ENCODE measurements at places on chromosomes 6 and 20.

- no peak overlapping the region for H3K27ac ChIP-seq
- no peaks in the 10 kb centered on the region for H3K36me3 ChIP-seq
- DNase-seq: no peak
- no peaks in the 10 kb centered on the region for H3K4me1 ChIP-seq
- H3K27me3 ChIP-seq: no peaks in the 10 kb centered on the region
These were observed 471.5 kb downstream of the CD109 start for GRCh38 chr6:74167511-74167910.

DNA sequence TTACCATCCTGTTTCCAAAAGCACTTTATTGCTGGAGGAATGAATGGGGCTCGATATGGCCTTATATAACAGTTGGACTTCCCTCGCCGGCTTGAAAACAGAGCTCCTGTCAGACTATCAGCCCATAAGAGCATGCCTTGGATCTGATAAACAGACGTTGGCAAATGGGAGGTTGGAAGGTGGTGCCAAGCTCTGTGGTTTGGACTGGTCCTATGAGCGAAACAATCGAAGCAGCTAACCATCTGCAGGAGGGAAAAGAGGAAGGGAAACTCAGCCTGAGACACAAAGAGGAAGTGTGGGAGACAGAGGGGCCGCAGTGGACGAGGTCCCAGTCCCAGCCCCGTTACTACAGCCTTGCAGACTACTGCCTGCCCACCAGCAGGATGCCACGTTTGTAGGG lies 92.9 kb downstream of the TFAP2C start:
- no peak overlapping the region for H3K27ac ChIP-seq
- peaks cover 9% of the 10 kb centered on the region for H3K4me1 ChIP-seq
- peaks cover 1% of the 10 kb centered on the region for H3K27me3 ChIP-seq
- no peaks in the 10 kb centered on the region for H3K36me3 ChIP-seq

GRCh38 chr6:68740828-68741500 lies 105.9 kb downstream of the ADGRB3 start:
- H3K4me3 ChIP-seq: no peak overlapping the region
- no peak for DNase-seq
- no peaks in the 10 kb centered on the region for H3K36me3 ChIP-seq
- H3K4me1 ChIP-seq: no peaks in the 10 kb centered on the region

DNA sequence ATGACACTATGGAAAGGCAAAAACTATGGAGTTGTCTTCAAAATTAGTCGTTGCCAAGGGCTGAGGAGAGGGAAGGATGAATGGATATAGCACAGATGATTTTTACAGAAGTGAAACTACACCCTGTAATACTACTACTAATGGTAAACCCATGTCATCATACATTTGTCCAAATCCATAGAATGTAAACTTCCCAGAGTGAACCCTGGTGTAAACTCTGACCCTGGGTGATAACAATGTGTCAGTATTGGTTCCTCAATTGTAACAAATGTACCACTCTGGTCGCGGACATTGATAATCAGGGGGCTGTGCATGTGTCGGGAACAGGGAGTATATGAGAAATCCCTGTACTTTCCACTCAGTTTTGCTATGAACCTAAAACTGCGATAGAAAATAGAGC lies 72.2 kb downstream of the CNBD2 start:
- no peaks in the 10 kb centered on the region for H3K27me3 ChIP-seq
- peaks cover 7% of the 10 kb centered on the region for H3K4me1 ChIP-seq
- no peak for DNase-seq
- no peak overlapping the region for H3K27ac ChIP-seq
- H3K4me3 ChIP-seq: no peak overlapping the region

GRCh38 chr20:57283860-57284259 lies 17.4 kb upstream of the BMP7 start:
- no peak overlapping the region for H3K4me3 ChIP-seq
- no peak overlapping the region for H3K27ac ChIP-seq
- no peaks in the 10 kb centered on the region for H3K36me3 ChIP-seq
- DNase-seq: no peak

GRCh38 chr6:90488816-90489215 lies 98.1 kb downstream of the MAP3K7 start:
- no peak for DNase-seq
- H3K36me3 ChIP-seq: no peaks in the 10 kb centered on the region
- peaks cover 7% of the 10 kb centered on the region for H3K4me1 ChIP-seq
- no peak overlapping the region for H3K27ac ChIP-seq

GRCh38 chr6:39048481-39049399 lies at the start of gene GLP1R:
GLP1R (plus strand) TSS chr6:39048781; CDS start chr6:39048841, 60 bp downstream.
- DNase-seq: no peak
- H3K4me3 ChIP-seq: peak within 1 kb of the TSS; percentile 35

GRCh38 chr6:142412241-142412640 lies 110.4 kb downstream of the ADGRG6 start:
- DNase-seq: no peak
- no peak overlapping the region for H3K27ac ChIP-seq
- H3K27me3 ChIP-seq: no peaks in the 10 kb centered on the region
- H3K36me3 ChIP-seq: no peaks in the 10 kb centered on the region
- no peak overlapping the region for H3K4me3 ChIP-seq

GRCh38 chr6:51098791-51099190 lies 280.1 kb downstream of the TFAP2B start:
- no peak overlapping the region for H3K27ac ChIP-seq
- H3K4me3 ChIP-seq: no peak overlapping the region
- H3K27me3 ChIP-seq: no peaks in the 10 kb centered on the region
- no peaks in the 10 kb centered on the region for H3K36me3 ChIP-seq
- H3K4me1 ChIP-seq: no peaks in the 10 kb centered on the region

- H3K4me1 ChIP-seq: peaks cover 30% of the 10 kb centered on the region
- H3K27ac ChIP-seq: no peak overlapping the region
- peak overlapping the region; percentile 44 for H3K4me3 ChIP-seq
- no peak for DNase-seq
- no peaks in the 10 kb centered on the region for H3K27me3 ChIP-seq
- H3K36me3 ChIP-seq: peaks cover 19% of the 10 kb centered on the region
These were observed 868 bp upstream of the SLC2A4RG start for GRCh38 chr20:63738687-63739129.

- no peaks in the 10 kb centered on the region for H3K4me1 ChIP-seq
- H3K36me3 ChIP-seq: no peaks in the 10 kb centered on the region
- no peak overlapping the region for H3K27ac ChIP-seq
- DNase-seq: no peak
- no peak overlapping the region for H3K4me3 ChIP-seq
- peaks cover 45% of the 10 kb centered on the region for H3K27me3 ChIP-seq
These were observed 17.3 kb upstream of the BHLHE23 start for GRCh38 chr20:63023936-63024571.

DNA sequence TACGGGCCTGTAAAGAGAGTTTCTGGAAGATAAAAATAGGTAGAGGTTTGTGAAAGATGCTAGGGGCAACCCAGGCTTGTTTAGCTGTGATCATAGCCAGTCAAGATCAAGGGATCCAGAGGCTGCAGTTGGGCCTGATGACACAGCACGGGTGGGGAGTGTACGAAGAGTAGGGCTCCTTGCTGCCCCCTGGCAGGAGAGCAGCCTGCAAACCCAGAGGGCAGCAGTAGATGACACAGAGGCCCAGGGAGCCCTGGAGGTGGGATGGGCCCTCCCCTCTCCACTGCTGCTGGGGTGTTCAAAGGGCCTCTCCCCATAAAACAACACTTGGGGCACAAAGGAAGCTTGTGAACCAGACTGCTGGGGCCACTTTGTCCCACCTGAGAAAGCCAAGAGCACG lies 47.2 kb downstream of the VEGFA start:
- no peak overlapping the region for H3K27ac ChIP-seq
- no peak overlapping the region for H3K4me3 ChIP-seq
- no peak for DNase-seq
- H3K4me1 ChIP-seq: no peaks in the 10 kb centered on the region

DNA sequence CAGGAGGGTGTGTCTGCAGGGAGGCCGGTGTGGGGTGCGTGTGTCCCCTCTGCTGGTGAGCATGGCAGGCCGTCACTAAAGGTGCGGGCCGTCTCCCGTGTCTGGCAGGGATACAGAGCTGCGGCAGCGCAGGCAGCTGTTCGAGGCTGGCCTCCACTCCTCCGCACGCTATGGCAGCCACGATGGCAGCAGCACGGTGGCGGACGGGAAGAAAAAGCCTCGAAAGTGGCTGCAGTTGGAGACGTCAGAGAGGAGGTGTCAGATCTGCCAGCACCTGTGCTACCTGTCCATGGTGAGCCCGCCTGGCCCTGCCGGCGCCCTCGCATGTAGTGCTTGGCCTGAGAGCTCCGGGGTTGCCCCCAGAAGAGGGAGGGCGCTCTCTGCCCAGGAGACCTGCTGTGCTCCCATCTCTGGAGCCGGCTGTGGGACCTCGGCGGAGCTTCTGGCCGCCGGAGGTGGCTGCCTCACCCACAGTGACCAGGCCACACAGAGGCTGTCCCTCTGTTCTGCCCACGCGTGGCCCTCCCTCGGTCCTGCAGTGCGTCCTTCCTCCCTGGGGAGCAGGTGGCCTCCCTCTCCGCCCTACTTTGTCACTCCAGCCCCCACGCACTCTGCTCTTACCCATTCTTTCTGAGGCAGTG lies 149.6 kb downstream of the DTNBP1 start:
- no peaks in the 10 kb centered on the region for H3K27me3 ChIP-seq
- no peaks in the 10 kb centered on the region for H3K4me1 ChIP-seq
- H3K4me3 ChIP-seq: no peak overlapping the region
- no peak overlapping the region for H3K27ac ChIP-seq
- H3K36me3 ChIP-seq: peaks cover 98% of the 10 kb centered on the region
- no peak for DNase-seq

DNA sequence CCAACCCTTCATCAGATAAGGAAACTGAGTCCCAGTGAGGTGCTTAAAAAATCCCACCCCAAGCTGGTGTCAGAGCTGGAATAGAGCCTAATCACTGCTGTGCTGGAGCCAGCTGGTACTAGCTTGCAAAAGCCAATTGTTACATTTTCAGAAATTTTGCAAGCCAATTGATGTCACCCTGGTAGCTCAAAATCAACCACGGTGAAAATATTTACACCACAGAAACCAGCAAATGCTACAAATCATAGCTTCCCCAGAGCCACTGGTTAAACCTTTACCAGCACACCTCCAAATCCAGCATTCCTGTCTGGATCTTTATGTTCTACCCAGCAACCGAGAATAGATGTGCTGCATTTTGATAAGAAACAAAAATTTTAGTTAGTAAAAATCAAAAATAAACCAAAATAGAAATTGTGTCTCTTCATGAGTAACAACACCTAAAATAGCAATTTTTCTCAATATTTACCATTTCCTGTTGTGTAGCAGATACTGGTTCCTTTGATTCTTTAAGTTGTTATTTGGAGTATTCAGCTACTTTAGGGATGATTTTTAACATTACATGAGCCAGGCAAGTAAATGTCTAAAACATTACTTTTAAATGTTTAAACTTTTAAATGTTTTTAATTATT lies 7.2 kb upstream of the LCA5 start:
- no peak overlapping the region for H3K27ac ChIP-seq
- H3K27me3 ChIP-seq: no peaks in the 10 kb centered on the region
- no peak overlapping the region for H3K4me3 ChIP-seq
- H3K36me3 ChIP-seq: no peaks in the 10 kb centered on the region
- peaks cover 8% of the 10 kb centered on the region for H3K4me1 ChIP-seq
- no peak for DNase-seq

DNA sequence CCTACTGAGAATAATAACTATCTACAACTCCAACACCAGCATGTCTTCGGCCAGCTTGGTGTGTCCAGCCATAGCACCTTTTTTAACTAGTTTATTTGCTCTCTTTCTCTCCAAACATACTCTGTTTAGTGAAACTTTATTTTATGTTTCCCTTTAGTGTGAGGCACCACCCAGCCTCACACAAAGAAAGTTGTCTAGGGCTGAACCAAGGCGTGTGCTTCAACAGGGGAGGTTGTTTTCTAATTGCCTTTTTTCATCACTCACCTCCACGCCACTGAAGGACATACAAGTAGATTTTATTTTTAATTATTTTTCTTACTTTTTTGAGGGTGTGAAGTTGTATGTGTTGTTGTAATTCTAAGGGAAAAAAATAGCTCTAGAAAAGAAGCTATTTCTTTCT lies 125.6 kb upstream of the MARCKS start:
- H3K27ac ChIP-seq: no peak overlapping the region
- no peaks in the 10 kb centered on the region for H3K36me3 ChIP-seq
- H3K27me3 ChIP-seq: no peaks in the 10 kb centered on the region
- H3K4me3 ChIP-seq: no peak overlapping the region
- H3K4me1 ChIP-seq: peaks cover 7% of the 10 kb centered on the region

DNA sequence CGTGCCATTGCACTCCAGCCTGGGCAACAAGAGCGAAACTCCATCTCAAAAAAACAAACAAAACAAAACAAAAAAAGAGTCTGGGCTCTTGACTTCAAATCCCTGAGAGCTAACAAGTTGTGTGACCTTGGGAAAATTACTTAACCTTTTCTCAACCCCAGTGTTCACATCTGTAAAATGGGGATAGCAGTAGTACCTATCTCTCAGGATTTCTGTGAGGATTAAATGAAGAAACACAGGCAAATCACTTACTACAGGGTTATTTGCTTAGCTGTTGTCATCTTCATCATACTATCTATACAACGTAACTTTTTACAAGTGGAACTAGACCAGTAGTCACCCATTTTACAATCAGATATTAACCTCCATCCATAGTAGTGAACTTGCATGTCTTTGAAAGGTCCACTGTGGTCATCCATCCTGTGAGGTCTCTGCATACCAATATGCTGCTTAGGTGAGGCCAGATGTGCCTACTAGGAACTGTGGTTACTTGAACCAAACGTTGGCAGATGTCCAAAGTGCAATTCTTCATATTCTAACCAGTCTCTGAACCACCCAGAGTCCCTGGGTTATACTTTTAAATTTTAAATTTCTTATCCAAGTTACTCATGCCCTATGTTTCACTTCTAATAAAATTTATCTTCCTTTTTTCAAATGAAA lies 128.9 kb upstream of the BEND3 start:
- DNase-seq: no peak
- peaks cover 8% of the 10 kb centered on the region for H3K36me3 ChIP-seq
- no peak overlapping the region for H3K27ac ChIP-seq
- peaks cover 7% of the 10 kb centered on the region for H3K4me1 ChIP-seq

DNA sequence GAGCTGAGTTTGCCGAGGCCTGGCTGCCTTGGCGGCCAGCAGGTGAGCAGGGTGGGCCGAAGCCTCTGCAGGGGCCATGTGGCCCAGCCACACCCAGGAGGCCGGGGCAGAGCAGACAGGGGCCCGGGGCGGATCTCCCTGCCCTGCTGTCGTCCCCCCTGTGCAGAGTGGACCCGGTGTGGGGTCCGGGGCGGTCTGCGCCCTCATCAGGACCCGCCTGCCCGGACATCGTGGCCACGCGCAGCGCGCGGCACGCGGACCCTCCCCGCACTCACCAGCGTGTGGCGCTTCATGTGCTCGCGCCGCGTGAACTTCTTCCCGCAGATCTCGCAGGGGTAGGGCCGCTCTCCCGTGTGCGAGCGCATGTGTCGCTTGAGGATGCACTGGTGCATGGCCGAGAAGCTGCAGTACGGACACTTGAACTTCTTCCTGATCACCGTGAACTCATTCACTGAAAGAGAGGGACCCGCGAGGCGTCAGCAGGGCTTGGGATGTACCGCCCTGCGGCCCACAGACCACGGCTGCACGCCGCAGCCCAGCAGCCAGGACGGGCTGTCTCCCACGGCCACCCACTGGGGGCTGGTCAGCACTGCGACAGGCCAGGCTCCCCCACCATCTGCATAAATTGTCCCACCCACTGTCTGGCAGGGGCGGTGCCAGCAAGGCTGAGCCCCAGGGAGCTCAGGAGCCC lies 13.0 kb downstream of the SLC2A4RG start:
- no peaks in the 10 kb centered on the region for H3K27me3 ChIP-seq
- DNase-seq: no peak
- H3K4me1 ChIP-seq: no peaks in the 10 kb centered on the region

GRCh38 chr6:166907373-166907841 lies 48.9 kb downstream of the RNASET2 start:
- peak overlapping the region; percentile 49 for H3K4me3 ChIP-seq
- peaks cover 63% of the 10 kb centered on the region for H3K4me1 ChIP-seq
- no peak for DNase-seq
- H3K27me3 ChIP-seq: no peaks in the 10 kb centered on the region

- peaks cover 26% of the 10 kb centered on the region for H3K4me1 ChIP-seq
- no peak overlapping the region for H3K4me3 ChIP-seq
- H3K27me3 ChIP-seq: no peaks in the 10 kb centered on the region
- no peaks in the 10 kb centered on the region for H3K36me3 ChIP-seq
- peak overlapping the region; percentile 19 for H3K27ac ChIP-seq
These were observed 147.7 kb downstream of the KCNQ5 start for GRCh38 chr6:72769459-72770125.
